ENCODE measurements at places on chromosomes 3 and 15.

GRCh38 chr15:45378913-45379262, 544 bp upstream of the GATM start:
- no peak for DNase-seq

- DNase-seq: no peak
These were observed 84.8 kb downstream of the DCLK3 start for GRCh38 chr3:36679384-36680200.

DNA sequence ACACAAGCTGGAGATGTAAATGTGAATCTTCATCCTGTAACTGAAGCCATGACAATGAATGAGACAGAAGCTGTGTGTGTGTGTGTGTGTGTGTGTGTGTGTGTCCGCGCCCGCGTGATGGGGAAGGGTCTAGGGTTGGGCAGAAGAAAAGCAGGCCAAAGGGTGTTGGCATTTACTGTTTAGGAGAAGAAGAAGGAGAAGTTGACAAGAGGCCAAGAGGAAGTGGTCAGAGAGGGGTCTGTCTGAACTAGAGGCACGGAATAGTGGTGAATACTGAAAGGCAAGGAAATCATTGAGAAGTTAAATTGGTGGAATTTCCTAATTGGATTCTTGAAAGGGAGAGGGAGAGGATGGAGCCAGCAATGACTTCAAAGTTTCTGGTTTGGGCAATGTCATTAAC, 5.6 kb upstream of the NCEH1 start:
- no peak for DNase-seq

GRCh38 chr15:90716317-90716975, 700 bp upstream of the BLM start:
- DNase-seq: no peak

- DNase-seq: no peak
These were observed 288.6 kb downstream of the EPHA3 start for GRCh38 chr3:89395996-89396395.

DNA sequence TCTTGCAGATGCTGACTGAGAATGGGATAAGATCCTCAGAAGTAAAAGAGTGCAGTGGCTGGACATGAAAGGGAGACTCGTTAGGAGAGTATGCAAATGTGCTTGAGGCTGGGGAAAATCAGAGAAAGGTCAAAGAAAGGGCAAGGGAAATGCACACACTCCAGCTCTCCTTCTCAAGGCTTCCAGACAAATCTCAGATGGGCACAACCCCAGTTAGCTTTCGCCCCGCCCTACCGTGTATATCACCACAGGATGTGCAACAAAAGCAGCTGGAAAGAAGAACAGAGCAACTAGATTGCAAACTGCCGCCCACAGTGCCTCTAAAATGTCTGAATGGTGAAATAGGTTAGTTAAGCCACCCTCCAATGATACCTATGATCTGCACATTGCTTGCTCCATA, 63.9 kb downstream of the CERS3 start:
- DNase-seq: no peak

DNA sequence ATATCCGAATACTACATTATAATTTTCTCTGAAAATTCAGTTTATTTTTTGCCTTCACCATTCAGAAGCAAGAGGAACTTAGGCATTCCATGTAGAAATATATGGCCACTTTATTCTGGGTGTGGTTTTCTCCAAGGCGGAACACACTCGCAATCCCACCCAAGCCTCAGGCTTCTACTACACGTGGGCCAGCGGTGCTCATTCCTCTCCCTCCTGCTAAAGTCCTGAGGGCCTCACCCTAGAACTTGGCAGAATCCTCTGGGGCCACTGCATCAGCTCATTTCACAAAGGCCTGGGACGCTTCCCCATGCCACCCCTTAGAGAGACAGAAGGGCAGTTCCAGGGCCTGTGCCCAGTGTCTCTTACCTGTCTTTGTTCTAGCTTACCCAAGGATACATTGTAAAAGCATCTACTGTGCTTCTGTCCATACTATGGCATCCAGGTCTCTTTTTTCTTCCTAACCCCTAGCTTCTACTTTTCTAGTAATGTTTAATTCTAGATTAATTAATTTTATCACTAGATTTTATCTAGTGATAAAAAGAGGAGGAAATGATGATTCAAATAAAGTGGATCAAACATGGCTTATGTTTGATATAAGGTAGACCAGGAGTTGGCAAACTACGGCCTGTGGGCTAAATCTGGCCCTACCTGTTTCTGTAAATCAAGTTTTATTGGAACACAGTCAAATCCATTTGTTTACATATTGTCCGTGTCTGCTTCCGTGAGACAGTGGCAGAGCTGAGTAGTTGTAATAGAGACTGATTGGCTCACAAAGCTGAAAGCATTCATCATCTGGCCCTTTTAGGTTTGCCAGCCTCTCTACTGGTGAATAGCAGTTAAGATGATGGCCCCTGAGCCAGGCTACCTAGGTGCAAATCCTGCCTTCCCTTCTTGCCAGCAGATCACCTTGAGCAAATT, 29.8 kb downstream of the LARS2 start:
- no peak for DNase-seq

- DNase-seq: no peak
These were observed 26.8 kb downstream of the ACAN start for GRCh38 chr15:88830016-88830415.

DNA sequence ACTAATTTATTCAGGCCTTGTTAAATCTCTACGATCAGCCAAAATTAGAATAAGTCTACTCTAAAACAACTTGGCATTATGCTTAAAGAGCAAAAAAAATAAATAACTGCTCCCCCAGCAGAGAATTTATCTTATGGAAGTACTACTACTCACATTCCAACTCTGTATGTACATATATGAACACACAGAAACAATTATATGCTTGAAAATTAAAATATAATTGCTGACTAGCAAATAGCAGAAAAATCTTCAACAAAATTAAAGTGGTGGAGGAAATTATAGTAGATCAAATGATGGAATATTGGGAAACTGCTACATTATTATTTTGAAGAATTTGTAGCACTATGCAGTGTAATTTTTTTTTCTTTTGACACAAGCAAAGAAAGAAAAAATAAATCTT, 580.9 kb downstream of the MECOM start:
- DNase-seq: no peak

- DNase-seq: no peak
These were observed 25.5 kb downstream of the KCNAB1 start for GRCh38 chr3:156145866-156146265.

GRCh38 chr15:70351391-70351790, 253.7 kb upstream of the TLE3 start:
- DNase-seq: no peak

GRCh38 chr15:40238532-40239403, at the start of gene PAK6:
PAK6 (plus strand) TSS chr15:40239063; CDS start chr15:40264786, 25,723 bp downstream.
- DNase-seq: peak; percentile 56

GRCh38 chr3:42001777-42002176, 39.9 kb upstream of the ULK4 start:
- no peak for DNase-seq

DNA sequence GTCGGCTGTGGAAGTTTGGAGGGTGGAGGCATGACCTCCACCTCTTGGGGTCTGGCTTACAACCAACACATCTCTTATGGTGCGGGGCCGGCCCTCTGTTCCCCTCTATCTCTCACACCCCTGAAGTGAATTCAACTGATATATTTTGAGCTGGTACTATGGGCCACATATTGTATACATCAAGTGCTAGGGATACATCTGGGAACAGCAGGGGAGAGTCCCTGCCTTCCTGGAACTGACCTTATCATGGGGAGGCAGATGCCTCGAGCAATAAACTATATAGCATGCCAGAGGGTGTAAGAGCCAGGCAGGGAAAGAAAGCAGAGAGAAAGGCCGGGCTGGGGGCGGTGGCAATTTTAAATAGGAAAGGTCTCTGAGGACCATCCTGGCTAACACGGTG, 60.4 kb upstream of the TRPM1 start:
- DNase-seq: no peak

DNA sequence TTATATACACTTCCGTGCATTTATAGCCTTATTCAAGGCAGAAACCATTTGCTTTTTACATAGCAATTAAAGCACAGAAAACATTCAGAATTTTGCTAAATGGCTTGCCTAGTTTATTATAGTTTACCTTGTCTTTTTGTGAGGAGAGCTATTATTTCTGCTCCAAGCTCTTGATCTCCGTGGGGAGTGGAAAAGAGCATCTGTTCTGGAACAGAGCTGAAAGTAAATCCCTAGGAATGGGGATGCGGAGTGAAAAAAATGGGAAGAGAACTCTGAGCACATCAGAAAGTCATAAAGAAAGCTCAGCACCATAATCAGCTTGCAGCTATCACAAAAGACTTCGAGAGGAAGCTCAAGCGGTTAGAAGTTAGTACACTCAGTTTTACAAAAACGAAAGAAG, 1006.7 kb downstream of the ROBO2 start:
- DNase-seq: no peak

DNA sequence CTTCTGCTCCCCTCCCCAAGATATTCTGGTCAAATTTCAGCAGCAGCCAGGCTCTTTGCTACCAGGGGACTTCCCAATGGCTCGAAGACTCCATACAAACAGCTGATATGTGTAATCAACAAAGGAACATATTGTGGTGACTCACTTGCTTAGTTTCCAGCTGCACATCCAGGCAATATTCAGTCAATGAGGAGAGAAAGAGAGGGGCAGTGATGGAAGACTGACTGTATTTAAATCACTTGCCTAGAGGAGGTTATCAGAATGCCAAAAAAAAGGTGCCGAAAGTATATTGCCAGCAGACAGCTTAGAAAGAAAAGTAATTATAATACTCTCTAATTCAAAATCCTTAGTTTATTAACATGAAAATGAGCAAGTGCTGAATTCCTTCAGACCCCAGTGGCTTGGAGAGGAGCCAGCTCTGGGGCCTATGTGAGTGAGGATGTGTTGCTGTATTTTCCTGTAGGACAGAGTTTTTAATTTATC, 236.5 kb downstream of the LRTM1 start:
- DNase-seq: no peak

DNA sequence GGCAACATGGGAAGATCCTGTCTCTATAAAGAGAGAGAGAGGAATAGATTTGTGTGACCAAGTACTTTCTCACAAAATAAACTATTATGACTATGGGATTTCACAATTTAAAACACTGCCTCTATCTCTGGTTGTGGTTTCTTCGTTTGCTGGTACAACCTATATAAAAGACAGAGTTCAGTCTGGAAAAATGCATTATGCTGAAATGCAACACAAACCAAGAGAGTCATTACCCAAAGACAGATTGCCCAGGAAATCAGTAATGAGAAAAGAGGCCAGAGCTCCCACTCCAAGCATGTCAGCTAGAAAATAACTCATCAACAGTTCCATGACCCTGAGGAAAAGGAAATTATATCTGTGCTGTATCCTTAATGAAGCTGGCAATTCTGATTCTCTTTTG, 23.2 kb downstream of the GPR176 start:
- DNase-seq: no peak

DNA sequence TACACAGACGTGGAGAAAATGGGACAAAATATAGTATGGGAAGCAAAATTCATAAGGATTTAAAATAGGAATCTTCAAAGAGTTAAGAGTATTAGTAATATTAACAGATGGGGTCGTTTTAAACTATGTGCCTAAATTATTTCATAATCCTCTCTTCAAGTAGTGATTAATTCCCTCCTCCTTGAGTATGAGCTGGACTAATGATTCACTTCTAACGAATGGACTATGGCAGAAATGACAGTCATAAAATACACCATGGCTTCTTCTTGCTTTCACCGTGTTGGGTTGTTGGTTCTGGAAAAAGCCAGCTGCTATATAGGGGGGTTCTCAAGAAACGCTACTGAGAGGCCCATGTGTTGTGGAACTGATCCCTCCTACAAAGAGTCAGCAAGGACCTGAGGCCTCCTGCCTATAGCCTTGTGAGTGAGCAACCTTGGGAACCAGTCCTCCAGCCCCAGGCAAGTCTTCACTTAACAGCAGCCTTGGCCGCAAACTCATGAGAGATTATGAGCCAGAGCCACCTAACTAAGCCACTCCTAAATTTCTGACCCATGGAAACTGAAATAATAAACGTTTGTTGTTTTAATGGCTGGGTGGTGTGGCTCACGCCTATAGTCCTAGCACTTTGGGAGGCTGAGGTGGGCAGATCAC, 64.8 kb upstream of the ABHD2 start:
- DNase-seq: no peak

DNA sequence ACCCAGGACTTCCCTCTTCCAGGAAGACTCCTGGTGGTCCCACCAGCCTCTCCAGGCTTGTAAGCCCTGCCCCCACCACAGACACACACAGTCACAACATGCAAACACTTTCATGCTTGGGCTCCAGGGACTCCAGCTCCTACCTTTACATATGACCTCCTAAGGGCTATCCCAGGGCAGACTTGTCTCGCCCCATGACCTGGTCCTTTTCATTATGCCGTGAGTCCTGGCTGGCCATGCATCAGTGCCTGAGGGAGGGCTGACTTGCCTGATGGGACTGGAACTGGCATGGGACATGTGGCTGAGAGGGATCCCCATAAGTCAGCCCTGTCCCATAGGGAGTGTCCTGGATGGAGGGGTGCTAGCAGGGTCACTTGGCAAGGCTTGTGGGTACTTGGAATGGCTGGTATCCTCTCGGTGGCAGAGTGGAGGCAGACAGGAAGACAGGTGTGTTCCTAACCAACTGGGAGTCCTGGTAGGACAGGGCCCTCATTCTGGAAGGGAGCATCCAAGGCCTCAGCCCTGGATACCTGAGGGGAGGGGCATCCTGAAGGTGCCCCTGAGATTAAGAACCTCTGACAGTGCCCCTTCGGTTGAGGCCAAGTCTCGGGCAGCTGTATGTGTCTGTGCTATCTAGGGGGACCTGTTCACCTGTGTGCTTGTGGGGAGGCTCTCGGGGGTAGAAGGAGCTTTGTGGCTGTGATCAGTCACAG, 540 bp upstream of the HHATL start:
- no peak for DNase-seq

DNA sequence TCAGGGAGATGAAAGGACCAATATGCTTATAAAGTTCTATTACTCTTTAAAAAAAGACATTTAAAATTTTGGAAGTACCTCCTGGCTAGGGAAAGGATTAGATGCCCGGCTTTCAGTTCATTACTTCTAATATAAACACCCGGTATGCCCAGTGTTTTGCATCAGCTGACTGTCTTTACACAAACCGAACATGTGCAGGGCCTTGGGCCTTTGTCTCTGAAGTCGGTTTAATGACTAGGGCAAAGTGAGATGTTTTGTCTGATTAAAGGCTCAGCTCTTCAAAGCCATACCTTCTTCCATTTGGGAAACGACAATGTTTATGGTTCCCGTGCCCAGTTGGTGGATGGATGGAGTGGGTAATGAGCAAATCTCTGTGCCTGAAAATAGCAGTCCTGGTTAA, 179.3 kb upstream of the LRTM1 start:
- DNase-seq: no peak

DNA sequence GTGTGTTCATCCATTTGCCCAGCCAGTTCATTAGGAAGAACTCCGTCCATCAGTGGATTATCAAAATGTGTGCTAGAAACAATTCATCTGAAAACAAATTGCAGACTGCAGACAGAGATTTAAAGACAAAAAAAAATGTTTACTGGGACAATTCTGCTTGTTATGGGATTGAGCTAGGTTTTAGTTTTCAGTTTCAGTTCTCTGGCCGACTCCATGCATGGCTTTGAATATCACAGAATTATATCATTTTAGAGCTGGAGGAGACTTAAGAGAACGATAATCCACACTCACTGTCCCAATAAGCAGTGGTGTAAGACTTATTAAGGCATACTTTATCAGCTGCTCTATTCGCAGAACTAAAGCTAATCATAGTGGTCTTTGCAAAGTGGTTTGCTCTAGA, 51.1 kb downstream of the TFG start:
- no peak for DNase-seq

- no peak for DNase-seq
These were observed 599.4 kb downstream of the ZIC1 start for GRCh38 chr3:148008591-148008990.

Data from HTR-8/SVneo (cell line).